ENCODE measurements at places on chromosomes 4 and X.

- DNase-seq = no peak
Measured at GRCh38 chr4:173166491-173166890, 2.1 kb upstream of the GALNT7 start.

DNA sequence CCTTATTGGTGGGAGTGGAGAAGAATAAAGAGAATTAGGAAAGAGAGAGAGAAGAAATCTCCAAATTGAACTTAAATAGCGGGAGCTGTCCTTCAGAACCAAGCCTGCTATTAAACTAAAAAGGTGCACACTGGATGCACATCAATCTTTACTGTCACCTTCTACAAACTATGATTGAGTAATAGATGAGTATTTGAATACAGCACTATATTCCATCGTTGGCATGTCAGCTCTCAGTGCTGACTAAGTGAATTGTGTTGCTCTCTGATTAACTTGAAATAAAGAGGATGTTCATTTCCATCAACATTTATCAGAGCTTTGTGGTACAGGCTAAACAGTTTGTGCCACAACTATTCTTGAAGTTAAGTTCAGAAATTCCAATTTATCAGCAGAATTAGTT lies 143.7 kb upstream of the PABPC4L start:
- DNase-seq = no peak

- DNase-seq = no peak
Measured at GRCh38 chr4:156954587-156954986, 17.0 kb downstream of the PDGFC start.

GRCh38 chr4:171334549-171334948 lies 478.7 kb upstream of the GALNTL6 start:
- DNase-seq = no peak

DNA sequence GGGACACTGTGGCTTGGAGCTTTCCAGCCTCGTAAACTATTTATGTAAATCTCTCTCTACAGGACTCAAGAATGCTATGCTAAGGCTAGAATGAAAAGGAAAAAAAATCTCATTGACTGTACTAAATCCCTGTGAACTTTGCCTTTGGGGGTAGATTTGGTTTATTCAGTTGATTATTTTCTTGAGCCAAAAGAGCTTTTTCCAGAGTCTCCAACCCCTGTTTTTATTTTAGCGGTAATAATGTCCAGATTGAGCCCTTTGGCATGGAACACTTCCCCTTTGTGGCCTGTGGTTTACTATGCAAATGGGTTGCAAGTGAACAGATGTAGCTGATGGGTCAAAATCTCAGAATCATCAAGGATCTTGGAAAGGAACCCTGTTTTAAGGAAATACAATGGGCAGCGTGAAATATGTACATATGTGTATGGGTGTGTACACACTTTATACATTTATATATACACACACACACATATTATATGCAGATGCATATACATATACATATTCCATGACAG lies 72.9 kb downstream of the FAM9B start:
- no peak for DNase-seq

- DNase-seq = no peak
Measured at GRCh38 chr4:128658214-128658631, 151.3 kb upstream of the JADE1 start.

GRCh38 chr4:74294681-74295080 lies 13.6 kb upstream of the EPGN start:
- no peak for DNase-seq

- DNase-seq = no peak
Measured at GRCh38 chr4:6688879-6689505, 4.7 kb upstream of the S100P start.

GRCh38 chrX:139026811-139027210 lies 315.3 kb upstream of the FGF13 start:
- no peak for DNase-seq

- no peak for DNase-seq
Measured at GRCh38 chrX:114162068-114162735, 421.7 kb upstream of the HTR2C start.

DNA sequence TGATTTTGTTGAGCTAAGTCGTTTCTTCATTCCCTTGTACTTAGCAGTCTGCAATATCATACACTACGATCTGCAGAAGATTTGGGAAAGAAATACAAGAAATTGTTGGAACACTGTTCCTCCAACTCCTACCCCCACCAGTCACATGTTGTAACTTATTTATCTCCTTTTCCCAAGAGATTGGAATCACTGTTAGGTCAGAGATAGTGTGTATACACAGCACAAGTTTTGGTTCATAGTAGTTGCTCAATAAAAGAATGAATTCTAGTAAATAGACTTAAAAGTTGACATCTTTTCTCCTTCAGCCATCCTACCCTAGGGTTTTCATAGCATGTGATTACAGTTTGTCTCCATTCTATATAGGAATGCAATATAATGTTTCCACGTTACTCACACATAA lies 68.8 kb downstream of the ARFIP1 start:
- no peak for DNase-seq

DNA sequence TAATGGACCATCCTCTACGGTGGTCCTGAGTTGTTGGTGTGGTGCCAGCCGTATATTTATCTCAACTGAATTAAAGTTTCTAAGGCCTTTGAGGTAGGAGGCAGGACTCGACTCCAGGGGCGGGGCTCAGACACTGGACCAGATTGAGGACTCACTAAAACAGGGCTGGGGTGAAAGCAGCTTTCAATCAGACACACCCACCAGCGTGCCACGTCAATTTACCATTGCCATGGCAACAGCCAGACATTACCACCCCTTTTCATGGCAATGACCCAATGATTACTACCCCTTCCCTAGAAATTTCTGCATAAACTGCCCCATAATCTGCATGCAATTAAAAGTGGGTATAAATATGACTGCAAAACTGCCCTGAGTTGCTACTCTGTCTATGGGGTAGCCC lies 6.7 kb upstream of the TLR1 start:
- DNase-seq = no peak

- DNase-seq = no peak
Measured at GRCh38 chr4:8128100-8128856, 30.3 kb downstream of the ABLIM2 start.

DNA sequence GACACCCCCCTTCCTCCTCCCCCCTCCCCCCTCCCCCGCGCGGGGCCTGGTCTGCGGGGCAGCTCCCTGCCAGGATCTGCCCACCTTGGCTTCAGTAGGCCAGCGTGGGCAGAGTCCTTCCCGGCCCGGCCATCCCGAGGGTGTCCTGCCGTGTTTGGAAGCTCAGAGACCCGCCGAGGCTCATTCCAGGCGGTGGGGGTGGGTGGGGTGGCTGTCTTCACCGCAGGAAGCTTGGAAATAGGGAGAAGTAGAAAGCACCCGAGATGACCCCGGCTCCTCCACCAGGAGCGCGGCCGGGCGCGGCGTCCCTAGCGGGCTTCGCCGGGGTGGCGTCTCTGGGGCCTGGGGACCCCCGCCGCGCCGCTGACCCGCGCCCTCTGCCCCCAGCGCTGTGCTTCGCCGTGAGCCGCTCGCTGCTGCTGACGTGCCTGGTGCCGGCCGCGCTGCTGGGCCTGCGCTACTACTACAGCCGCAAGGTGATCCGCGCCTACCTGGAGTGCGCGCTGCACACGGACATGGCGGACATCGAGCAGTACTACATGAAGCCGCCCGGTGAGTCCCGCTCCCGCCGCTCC lies 1.6 kb downstream of the NAT8L start:
- no peak for DNase-seq

GRCh38 chr4:118923891-118924290 lies 35.2 kb downstream of the SYNPO2 start:
- no peak for DNase-seq

DNA sequence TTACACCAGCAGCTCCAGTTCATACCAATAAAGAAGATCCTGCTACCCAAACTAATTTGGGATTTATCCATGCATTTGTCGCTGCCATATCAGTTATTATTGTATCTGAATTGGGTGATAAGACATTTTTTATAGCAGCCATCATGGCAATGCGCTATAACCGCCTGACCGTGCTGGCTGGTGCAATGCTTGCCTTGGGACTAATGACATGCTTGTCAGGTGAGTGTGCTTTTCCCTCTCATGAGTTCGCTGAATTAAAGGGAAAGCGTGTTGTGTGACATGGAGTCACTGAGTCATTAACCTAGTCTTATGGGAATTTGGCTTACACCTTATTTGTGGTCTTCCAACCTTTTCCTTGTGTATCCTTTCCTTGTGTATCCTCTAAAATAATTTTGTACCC lies 15.9 kb downstream of the TMEM165 start:
- DNase-seq = no peak

DNA sequence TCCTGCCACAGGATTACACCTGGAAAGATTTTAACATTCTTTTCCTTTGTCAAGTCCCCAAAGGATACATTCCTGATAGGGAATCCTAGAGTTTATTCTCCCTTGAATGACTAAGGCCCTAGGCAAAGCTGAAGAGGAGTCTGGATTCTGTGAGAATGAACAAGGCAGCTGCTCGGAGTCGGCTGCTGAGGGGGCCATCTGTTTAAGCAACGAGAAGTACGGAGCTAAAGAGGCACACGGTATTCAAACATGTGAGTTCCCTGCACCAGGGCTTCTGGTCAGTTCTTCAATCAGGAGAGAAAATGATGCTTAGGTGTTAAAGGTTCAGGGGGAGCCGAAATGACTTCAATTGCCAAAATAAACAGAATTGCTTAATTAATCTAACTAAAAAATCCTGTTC lies 97.6 kb downstream of the MGST2 start:
- DNase-seq = no peak

DNA sequence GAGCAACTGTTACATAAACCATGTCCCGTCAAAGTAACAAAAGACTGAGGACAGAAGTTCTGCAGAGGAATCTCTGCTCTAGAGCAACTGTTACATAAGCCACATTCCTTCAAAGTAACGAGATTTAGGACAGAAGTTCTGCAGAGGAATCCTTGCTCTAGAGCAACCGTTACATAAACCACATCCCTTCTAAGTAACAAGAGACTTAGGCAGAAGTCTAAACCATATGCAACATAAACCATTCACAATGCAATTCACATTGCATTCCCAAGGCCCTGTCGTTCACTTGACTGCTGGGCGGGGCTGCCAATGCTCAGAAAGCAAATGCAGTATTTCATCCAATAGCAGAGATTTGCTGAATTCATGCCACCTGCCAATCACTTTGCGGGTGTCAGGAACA lies 124.4 kb upstream of the PUDP start:
- DNase-seq = no peak

Data from NCI-H748 treated with DMSO at 0.1 percent for 48 hours (cell line).